ENCODE measurements at places on chromosomes 1 and 21. TPM values are rescaled to one million over a fixed set of nuclear protein-coding genes. Genes with fewer than 3 reads are reported as not detected.

Gene NTMT2
- total RNA-seq = not detected

- peak; percentile 72 for DNase-seq
Observed at GRCh38 chr1:151511636-151512215, 539 bp downstream of the CGN start.

DNA sequence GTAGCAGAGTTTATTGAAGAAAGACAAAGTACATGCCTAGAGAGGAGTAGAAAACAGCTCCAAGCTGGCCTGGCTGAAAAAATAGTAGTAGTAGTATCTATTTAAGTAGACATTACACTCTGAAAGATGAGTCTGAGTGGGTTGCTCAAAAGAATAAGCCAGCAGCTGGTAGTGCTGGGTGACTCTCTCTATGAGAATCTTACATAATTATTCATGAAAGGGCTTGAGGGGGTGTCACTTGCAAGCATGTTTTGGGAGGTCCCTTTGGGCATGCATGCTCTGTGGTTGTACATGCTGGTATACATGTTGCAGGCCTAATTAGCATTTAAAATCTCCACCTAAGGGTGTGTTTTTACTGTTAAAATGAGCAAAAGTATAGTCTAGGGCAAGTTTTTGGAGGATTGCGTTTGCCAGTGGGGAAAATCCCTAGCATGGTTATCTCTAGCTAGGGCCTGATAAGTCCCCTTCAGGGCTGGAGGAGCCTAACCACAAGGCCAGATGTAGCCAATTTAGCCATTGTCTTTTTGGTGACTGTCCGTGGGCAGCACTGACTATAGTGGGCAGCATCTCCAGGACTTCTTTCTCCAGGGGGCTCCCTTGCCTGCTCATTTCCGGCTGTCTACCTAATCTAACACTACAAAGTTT lies 11.0 kb upstream of the FCGR2A start:
- no peak for DNase-seq

GRCh38 chr1:231629132-231629531 lies 2.5 kb downstream of the DISC1 start:
- DNase-seq = peak; percentile 70

DNA sequence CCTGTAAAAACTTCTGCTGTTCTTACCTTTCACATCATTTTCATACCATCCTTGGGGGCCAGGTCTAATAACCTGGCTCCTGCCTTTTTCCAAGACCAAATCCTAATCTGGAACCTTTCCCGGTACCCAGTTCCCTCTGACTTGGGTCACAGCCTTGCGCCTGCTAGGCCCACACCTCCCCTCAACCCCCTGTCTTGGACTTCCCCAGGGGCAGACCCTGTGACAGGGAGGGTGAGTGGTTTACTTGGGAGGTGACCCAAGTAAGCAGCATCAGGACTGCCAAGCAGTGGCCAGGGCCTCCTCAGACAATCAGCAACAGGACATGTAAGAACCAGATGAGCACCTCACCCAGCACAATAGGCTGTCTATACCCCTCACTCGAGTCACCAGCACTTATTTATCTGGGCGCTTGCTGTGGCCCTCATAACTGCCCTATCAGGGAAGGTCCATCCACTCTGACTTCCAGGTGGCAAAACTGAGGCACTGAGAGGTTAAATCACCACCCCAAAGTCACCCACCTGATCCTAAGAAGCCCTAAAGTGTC lies 124.7 kb downstream of the MATN1 start:
- no peak for DNase-seq

DNA sequence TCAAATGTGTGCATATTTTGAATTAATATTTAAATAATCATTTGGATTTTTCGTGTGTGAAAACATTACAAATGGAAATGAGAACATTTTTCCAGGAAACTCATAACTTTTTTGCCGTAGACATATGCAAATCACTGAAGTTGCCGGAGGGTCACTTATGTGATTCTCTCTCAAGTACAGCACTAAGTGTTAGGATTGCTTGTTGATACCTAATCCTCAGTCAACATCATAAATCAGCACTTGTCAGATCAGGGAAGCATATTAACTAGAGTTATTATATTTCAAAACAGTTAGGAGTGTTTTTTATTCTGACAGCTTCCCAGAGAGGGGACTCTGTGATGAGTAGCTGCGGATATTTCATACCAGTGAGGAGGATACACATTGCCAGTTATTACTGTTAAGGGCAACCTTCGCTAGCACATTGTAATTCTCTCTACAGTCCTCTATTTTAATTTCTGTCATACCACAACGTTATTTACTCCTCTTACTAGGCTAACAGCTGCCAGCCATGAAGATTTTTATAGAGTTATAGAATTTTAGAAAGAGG lies 41.5 kb downstream of the NCAM2 start:
- no peak for DNase-seq

GRCh38 chr1:30461640-30462039 lies 261.7 kb downstream of the MATN1 start:
- no peak for DNase-seq

DNA sequence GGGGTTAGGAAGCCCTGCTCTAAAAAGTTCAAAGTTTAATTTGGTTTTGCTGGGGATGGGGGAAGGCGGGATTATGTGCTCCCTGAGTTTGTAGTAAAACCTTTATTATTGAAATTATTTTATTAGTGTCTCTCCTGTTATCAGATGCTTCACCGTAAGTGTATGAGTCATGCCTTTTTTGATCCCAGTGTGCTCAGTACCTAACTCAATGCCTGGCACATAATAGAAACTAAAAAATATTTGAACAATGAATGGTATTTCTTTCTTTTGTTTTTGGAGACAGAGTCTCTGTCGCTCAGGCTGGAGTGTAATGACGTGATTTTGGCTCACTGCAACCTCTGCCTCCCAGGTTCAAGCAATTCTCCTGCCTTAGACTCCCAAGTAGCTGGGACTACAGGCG lies 6.4 kb downstream of the SNRPE start:
- DNase-seq = no peak

DNA sequence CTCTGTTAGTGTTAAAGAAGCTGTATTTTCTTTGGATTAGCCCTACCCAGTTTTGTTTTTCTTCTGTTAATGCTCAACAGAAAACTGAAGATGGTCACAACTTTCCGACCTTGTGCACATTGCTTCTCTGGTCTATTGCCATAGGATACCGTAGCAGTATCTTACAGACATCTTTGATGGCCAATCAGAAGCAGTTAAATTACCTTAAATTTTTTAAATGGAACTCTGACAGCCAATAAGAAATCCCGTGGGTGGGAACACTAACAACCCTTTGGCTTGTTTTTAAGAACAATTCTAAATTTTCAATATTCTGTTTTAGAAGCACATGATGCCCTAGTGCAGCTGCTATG lies 17.2 kb downstream of the NFYC start:
- DNase-seq = no peak

DNA sequence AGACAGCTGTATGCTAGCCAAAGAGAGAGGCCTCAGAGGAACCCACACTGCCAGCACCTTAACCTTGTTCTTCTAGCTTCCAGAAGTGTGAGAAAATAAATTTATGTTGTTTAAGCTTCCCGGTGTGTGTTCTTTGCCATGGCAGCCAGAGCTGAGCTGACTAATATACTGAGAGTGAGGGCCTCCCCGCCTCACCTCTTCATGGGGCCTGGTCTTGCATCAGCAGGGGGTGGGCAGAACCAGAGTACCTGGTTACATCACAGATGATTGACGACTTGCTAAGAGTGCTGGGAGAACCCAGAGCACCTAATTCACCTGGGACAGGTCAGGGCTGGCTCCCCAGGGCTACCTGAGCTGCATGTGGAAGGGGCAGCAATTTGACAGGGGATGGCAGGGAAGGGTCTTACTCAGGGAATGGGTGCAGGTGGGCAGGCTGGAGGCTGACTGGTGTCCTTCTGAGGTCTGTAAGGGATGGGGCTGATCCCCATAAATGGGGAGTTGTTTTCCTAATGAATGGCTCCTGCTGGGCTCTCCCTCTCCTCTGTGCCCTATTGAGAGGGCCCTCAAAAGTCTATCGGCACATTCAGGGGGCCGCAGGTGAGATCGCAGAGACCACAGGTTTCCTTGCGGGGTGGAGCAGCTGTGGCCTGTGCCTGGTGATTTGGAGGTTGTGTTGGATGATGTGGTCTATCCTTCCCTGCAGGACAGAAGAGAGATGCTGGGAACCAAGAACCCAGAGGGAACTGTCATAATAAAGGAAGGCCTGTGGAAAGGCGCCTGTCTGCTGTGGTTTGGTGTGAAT lies 60.6 kb upstream of the ETV3 start:
- DNase-seq = peak; percentile 39

All from sigmoid colon (tissue), 7 donors.